ENCODE measurements at places on chromosomes 5 and 9.

- DNase-seq: no peak
Observed at GRCh38 chr5:72074251-72074650, 33.0 kb upstream of the MAP1B start.

GRCh38 chr5:61333321-61333953, 1.4 kb downstream of the ZSWIM6 start:
- no peak for DNase-seq

DNA sequence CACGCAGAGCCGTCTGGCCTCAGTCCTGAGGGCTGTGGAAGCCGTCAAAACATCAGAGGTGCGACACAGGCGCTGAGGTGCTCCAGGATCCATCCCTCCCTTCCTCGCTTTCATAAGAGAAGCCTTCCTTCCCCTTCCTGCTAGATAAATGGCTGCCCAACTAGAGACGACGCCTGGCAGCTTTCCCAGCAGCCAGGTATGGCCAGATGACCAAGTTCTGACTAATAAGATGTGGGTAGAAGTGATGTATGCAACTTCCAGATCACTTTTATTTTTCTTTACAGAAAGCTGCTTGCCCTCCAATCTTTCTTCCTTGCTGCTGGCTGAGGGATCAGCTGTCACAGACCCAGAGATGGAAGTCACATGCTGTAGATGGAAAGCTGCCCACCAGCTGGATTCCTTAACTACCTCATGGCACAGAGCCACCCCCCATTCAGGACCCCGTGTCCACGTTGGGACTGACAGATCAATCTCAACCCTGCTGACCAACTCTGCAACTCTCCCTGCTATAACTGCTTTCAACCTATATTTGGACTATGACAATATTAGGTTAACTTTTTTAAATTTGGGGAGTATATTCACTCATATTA, 8.8 kb downstream of the MAPK9 start:
- no peak for DNase-seq

DNA sequence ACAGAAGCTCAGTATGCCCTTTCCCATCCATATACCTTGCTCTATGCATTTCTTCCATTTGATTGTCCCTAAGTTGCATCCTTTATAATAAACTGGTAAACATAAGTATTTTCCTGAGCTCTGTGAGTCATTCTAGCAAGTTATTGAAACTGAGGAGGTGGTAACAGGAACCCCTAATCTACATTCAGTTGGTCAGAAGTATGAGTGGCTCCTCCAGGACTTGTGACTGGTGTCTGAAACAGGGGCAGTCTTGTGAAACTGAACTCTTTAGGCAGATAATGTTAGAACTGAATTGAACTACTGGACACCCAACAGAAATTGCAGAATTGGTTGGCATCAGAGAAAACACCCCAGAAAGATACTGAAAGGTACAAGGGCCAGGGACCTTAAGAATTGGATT, 133.1 kb upstream of the POU5F2 start:
- no peak for DNase-seq

- no peak for DNase-seq
Observed at GRCh38 chr9:124102363-124102762, 90.8 kb downstream of the LHX2 start.

GRCh38 chr5:108762660-108763059, 15.0 kb downstream of the FER start:
- DNase-seq: no peak

- DNase-seq: no peak
Observed at GRCh38 chr5:3512361-3513095, 83.1 kb upstream of the IRX1 start.

DNA sequence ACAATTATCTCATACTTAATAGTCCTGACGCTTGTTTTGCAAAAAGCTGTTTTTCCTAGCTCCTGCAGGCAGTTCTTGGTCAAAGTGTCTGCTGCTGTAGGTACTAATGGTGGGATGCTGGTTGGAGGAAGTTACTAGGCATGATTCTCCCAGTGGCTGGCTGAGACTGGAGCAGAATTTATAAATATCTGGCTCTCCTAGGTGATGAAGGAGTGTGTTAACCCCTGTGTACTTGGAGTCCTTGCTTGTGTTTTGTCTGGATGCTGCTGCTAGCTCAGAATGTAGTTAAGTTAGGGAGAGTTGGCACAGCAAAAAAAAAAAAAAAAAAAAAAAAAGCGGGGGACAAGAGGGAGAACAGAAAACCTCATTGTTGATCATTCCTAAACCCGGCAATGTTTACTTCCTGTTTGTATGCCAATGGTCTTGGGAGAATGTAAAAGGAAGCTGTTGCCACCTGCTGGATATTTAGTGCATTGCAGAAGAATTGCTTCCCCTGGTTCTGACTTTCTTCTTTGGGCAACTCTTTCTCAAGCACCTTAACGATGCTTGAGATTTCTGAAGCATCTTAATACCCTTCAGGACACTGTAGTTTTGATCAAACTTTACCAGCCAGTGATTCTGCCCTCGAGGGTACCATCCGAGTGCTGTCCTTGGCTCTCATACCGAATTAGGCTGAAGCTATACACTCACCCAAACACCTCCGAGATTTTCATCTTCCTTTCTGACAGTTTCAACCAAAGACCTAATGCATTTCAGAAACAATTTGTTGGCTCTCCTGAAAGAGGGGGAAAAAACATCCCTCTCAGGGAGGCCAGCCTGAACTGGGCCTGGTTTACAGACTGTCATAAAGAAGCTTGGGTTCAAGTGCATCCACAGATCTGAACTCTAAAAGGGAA, 71.7 kb upstream of the WWC1 start:
- DNase-seq: no peak

GRCh38 chr5:138083702-138084101, at the start of gene WNT8A:
TSS of gene WNT8A (plus strand) at chr5:138084033. CDS start at chr5:138084128, 95 bp downstream.
- no peak for DNase-seq

GRCh38 chr9:136642439-136642921, 20.2 kb upstream of the EGFL7 start:
- no peak for DNase-seq

DNA sequence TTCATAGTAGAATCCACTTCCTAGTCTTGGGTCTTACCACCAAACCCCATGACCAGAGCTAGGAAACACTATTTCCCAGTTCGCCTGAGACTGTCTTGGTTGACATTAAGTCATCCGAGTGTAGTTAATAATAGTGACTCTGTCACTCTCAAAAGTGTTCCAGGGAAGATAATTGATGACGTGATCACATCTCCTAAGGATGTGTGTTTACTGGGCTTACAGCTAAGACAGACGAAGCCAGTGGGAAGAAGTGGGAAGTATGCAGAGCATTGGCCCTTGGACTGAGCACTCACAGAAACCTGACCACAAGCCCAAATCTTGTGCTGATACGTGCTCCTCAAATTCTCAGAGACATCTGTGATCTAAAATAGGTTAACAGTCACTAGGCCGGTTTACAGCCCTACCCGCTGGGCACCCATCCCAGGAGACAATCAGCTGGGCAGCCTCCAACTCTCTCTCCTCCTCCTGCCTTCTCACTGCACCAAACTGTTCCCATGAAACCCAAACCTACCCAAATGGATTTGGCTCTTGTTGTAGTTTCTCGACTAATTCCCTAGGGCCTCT, 316.6 kb downstream of the TLE1 start:
- no peak for DNase-seq

GRCh38 chr5:128826275-128826674, 139.0 kb upstream of the SLC27A6 start:
- DNase-seq: no peak

DNA sequence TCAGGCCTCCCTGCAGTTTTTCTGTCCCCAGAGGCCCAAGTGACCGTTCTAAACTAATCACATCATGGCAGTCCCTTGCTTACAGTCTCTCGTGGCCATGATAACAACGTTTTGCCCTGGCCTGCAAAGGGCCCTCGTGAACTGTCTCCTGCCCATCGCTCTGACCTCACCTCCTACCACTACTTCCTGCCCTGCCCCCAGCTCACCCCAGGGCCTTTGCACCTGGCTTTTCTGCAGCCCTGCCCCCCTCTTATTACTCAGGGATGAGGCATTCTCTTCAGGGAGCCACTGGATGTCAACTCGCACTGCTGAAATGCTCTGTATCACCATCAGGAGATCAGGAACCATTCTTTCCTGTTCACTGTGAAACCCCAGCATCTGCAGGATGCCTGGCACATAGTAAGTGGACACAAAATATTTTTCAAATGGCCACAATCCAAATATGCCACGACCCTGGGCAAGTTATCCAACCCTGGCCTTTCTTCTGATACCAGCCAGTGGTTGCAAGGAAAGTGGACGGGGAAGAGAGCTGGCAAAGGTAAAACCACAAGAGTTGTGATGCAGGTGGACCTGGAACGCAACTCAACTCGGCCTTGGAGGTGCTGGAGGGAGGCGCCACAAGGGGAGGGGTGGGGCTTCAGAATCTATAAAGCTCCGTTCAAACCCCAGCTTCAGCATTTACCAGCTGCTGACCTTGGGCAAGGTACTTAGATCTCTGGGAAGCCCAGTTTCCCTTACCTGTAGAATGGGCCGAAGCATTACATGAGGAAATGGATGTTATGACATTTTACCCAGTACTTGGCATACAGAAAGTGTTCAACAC, 1.7 kb downstream of the SNCB start:
- DNase-seq: no peak

DNA sequence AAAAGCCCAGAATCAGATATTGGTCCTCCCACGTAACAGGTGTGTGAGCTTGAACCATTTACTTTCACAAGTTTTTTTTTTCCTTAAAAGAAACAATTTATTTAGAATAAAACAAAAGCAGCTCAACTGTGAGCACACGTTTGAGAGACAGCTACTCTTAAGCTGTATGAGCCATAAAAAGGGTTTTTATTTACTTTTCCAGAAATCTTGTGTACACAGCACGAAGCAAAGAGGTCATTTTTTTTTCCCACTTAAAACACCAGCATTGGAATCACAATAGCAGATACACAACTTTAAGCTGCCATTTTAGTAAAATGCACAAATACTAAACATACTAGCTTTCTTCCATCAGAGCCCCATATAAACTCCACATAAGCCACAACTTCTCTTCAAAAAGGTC, 44.6 kb downstream of the JAKMIP2 start:
- DNase-seq: no peak

- no peak for DNase-seq
Observed at GRCh38 chr5:89343666-89344065, 460.7 kb upstream of the MEF2C start.

DNA sequence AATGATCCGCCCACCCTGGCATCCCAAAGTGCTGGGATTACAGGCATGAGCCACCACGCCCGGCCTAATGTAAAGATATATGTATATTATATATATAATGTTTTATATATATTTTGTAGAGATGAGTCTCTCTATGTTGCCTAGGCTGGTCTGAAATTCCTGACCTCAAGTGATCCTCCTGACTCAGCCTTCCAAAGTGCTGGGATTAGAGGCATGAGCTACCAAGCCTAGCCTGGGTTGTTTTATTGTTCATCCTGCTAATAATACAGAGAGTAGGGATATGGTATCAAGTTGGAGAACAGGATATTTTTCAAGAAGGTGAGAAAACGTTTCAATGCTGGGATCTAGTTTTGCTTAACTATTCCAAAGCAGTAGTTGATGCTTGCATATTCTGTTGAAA, 2.9 kb downstream of the SEC24A start:
- no peak for DNase-seq

GRCh38 chr5:59744531-59744992, 149.0 kb downstream of the PDE4D start:
- DNase-seq: no peak

DNA sequence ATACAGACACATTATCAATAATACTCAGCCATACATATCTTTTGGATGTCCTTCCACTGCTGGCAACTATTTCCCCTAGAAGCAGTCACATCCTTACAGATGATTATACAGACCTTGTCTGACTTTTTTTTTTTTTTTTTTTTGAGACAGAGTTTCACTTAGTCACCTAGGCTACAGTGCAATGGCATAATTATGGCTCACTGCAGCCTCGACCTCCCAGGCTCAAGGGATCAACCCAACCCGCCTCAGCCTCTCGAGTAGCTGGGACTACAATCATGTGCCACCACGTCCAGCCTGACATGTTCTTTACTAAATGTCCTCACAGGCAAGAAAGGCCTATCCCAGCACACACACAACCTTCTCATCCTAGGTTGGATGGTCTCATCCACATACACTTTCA, 24.0 kb downstream of the NR6A1 start:
- no peak for DNase-seq

Data from stimulated activated CD8-positive, alpha-beta memory T cell treated with anti-CD3 and anti-CD28 coated beads, Interleukin-4, amount 100 ng/mL, for 1 hour (primary cell).